Activated T-helper 9 cell treated with anti-CD3 and anti-CD28 coated beads, Interleukin-2, amount 50 U/mL, for 16 hours (primary cell): ENCODE measurements at places on chromosomes 5 and 9.

GRCh38 chr5:74865256-74865803 is 857 bp downstream of the FAM169A start:
- DNase-seq: no peak

DNA sequence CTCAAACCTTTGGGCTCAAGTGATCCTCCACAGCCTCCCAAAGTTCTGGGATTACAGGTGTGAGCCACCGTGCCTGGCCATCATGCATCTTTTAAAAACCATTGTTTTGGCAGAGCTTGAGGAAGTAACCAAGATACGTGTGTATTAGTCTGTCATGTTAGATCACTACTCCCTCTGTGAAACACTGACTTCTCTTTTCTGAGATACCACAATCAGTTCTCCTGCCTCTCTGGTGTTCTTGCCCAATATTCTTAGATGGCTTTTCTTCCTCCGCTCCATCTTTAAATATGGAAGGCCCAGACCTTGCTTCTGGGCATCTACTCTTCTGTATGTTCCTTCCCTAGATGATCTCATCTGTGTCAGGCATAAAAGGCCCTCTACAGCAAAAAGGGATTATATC is 14.2 kb upstream of the CCNB1 start:
- DNase-seq: no peak

- no peak for DNase-seq
Observed at GRCh38 chr9:22124263-22125011, 115.3 kb upstream of the CDKN2B start.

GRCh38 chr9:98364086-98364485 is 108.6 kb upstream of the TBC1D2 start:
- DNase-seq: no peak

- no peak for DNase-seq
Observed at GRCh38 chr9:98942906-98943681, 613 bp upstream of the COL15A1 start.

- DNase-seq: no peak
Observed at GRCh38 chr5:108557686-108558085, 175.8 kb upstream of the FBXL17 start.

GRCh38 chr9:124012368-124013301 is 1.1 kb downstream of the LHX2 start:
- no peak for DNase-seq

DNA sequence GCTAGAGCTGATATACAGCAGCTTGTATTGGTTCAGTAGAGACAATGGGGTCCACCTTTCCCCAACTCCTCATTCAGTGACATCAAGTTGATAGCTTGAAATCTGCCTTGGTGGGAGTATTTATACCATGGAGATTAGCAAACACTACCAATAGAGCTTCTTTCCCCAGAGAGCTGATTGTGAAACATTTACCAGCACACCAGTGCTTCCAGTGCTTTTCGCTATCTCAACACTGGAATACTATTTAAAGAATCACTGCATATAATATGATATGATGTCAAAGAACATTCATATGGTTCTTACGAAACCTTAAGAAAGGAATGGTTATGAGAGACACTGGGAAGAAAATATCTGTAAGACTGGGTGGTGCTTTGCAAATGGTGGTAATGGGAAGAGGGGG is 21.8 kb upstream of the RNF145 start:
- no peak for DNase-seq

DNA sequence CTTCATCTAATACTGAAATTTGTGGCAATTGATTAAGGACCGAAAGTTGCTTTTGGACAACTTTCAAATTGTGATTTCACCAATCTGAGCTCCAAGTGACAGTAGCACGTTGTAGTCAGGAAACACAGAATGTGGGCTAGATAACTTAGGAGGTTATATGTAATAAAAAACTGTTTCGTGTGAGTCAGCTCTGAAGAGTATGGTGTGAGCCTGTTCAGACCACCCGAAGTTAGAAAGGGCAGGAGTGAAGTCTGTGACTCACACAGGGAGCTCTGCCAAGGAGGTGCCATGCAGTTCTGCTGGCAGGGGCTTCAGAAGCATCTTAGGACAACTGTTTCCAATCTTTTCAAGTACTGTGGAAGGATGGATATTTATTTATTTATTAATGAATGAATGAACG is 16.4 kb upstream of the ZBTB34 start:
- no peak for DNase-seq

- no peak for DNase-seq
Observed at GRCh38 chr5:58021466-58021865, 438.4 kb downstream of the PLK2 start.

DNA sequence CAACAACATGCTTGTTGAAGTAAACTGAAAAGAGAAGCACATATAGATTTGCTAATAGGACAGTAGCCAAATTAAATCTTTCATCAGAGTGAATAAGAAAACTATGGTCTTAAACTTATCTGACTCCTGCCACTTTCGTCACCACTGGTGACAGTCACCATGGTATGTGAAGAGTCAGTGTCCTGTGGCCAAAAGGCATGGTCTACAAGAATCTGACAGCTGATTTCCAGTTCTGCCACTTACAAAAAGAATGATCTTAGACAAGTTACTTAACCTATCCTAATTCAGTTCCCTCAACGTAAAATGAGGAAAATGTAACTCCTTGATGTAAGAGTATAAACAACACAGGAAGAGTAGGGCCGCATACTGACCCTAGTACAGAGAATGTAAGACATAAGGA is 102.0 kb downstream of the LPAR1 start:
- no peak for DNase-seq

- DNase-seq: no peak
Observed at GRCh38 chr5:3428334-3428733, 167.3 kb upstream of the IRX1 start.

- no peak for DNase-seq
Observed at GRCh38 chr9:72586388-72587130, 65.2 kb downstream of the TMC1 start.

- DNase-seq: no peak
Observed at GRCh38 chr9:94031380-94031779, 52.9 kb upstream of the PTPDC1 start.

DNA sequence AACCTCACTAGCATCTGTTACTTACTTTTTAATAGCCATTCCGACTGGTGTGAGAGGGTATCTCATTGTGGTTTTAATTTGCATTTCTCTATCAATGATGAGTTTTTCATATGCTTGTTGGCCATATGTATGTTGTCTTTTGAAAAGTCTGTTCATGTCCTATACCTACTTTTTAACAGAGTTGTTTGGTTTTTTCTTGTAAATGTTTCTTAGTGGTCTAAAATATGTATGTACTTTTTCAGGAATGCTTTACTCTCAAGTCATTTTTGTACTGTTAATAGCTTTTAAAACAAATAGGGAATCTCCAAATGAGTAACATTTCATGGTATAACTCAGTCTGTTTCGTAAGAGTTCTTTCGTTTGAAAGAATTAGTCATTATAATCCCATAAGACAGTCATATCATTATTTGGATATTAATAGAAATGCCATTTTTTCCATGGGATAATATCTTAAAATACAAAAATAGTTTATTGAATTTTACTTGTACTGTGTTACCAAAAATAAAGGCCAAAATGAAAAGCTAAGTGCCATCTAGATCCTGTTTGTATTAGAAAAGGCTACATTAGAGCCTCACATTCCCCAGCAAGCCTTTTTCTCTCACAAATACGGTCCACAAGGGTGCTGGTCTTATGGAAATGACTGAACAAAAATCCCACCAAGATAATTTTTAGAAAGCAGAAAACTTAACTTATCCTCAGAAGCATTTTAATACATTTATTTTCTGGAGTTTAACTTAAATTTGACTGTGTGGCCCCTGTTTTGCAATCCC is 247.7 kb downstream of the PJA2 start:
- DNase-seq: no peak

DNA sequence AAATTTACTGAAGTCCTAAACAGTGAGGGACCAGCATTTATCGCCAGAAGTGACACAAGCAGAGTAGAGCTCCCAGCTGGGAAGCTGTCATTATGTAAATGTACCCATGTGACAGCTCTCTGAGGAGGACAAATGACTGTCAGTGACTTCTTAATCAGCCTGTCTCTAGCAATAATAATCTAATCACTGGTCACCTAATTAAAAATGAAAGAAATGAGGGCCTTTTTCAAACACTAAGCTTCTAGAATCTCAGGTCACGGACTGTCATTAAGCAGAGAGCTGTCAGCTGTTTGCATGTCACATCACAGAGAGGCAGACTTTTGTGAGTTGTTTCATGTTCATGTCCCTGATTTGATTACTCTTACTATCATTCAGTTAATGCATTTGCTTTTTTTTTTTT is 77.9 kb upstream of the FBXL17 start:
- no peak for DNase-seq

DNA sequence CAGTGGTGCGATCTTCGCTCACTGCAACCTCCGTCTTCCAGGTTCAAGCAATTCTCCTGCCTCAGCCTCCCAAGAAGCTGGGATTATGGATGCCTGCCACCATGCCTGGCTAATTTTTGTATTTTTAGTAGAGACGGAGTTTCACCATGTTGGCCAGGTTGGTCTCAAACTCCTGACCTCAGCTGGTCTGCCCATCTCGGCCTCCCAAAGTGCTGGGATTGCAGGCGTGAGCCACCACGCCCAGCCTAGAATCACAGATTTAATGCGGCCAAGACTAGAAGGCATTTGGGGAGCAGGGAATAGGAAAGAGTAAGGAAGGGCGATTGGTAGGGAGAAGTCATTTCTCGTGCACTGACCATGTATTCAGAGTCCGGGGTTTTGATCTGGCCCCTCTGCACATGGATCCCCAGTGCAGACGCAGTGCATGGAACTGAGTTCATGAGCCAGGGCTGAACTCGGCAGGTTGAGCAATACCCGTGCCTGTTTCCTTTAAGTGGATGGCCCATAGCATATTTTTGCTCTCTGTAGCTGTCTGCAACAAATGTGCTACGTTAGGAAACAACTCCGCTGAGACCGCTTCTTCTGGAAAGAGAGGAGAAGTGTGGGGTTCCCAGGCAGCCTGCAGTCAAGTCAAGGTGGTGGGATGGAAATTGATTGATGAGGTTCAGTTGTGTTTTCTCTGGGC is 3.4 kb upstream of the HMCN2 start:
- DNase-seq: no peak

DNA sequence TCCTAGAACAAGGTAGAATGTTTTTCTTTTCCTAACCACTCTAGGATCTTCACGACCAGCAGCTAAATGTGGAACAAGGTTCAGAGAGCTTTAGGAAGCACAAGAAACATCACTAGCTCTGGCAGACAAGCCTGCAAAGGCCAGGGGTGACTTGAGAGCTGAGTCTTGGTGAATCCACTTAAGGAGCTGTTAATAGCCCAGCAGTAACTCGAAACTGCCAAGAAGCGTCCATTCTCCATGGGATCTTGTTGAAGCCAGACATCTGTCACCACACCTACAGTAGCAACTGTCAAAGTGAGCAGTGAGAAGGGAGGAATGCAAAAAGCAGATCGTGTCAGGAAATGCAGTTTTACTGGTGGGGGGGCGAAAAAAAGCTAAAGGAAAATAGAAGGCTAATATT is 87.2 kb downstream of the ATPSCKMT start:
- no peak for DNase-seq

DNA sequence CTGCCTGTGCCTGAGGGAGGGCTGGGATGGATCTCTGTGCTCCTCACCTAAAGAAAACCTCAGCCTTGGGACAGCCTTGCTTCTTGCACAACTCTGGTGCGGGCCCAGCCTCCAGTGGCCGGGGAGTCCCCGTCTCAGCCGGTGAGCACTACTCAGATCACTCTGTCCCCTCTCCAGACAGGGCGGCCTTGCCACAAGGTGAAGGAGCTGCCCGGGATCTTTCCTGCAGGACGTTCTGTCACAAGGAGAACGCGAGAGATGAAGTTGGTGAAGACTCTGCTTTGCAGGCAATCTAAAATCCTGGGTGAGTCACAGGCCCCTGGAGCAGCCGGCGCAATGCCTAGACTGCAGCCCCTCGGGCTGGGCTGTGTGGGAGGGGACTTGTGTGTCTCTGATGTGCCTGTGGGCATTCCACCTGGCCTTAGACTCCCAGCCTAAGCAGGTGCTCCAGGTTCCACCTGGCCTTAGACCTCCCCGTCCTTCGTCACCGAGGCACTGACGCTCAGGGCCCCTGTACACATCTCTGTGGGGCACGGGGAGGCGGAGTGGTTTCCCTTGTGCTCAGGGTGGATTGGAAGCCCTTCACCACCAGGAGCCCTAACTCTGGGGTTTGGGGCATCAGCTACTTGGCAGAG is 15.2 kb upstream of the IRX4 start:
- DNase-seq: no peak

GRCh38 chr5:30343707-30344106 is 849.8 kb upstream of the CDH6 start:
- no peak for DNase-seq
